ENCODE measurements at places on chromosomes 1 and 21. TPM values are rescaled to one million over a fixed set of nuclear protein-coding genes. Genes with fewer than 3 reads are reported as not detected.

GRCh38 chr1:116877141-116877818, 32.4 kb upstream of the PTGFRN start:
- no peak for DNase-seq

- DNase-seq = no peak
Observed at GRCh38 chr1:30313584-30313983, 409.8 kb downstream of the MATN1 start.

DNA sequence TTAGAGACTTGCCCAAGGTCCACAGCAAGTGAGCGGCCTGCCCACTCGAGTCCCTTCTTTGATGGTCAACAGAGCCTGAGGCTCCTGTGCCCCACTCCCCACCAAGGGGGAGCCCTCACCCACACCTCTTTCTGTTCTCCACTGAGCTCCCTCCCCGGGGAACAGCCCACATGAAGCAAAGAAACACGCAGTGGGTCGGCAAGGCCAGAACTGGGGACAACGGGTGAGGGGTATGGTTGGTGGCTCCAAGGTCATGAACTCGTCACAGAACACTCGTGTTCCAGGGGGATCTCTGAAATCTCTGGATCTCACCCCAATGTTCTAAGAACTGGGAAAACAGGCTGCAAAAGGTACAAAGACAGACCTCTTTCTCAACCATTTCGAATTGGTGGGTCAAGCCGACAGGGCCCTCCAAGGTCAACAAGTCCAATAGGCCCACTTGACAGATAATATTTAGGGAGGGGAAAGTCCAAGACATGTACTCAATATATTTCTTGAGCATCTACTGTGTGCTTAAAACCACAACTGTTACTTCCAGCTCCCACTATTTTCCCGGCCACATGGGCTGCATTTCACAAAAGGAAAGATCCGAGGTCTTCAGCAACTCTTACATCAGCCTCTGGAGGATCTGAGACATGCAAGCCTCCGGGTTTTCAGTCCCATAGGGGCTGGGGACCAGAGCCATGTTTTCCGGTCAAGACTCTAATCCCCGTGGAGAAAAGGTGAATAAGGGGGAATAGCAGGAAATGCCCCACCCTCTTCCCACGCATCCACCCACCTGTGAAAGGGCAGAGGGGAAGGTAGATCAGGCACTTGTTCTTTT, 1.1 kb upstream of the RAP1GAP start:
- DNase-seq = no peak

GRCh38 chr1:192654591-192655251, 18.8 kb downstream of the RGS13 start:
- DNase-seq = no peak

DNA sequence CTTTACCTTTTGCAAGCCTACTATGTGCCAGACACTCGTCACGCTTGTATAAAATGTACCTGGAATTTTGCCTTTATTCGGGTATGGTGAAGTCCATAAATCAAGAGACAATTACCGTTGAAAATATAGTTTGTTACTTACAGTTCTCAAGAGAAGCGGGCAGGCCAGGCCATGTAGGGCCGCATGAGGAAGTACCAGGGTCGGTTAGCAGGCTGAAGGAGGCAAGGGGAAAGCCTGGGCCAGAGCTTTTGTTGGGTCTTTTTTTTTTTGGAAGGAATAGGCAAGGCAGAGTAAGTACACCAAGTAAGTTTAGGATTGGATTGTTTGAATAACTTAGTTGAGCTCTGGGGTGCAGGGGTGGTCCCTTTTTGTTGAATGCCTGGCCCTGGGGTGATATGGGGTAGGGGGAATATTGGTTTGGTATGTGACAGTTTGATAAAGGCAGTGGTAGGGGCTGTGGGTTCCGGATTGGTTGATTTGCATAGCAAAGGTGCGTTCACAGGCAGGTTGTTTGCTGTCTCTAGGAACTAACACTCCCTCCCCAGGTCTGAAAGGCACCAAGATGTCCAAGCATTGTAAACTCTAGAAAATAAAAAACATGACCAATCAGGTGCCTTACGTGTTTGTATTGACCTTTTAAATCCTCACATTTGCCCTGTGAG, 80.7 kb downstream of the KAZN start:
- no peak for DNase-seq

GRCh38 chr1:57889676-57890320, 465.9 kb upstream of the DAB1 start:
- DNase-seq = no peak

DNA sequence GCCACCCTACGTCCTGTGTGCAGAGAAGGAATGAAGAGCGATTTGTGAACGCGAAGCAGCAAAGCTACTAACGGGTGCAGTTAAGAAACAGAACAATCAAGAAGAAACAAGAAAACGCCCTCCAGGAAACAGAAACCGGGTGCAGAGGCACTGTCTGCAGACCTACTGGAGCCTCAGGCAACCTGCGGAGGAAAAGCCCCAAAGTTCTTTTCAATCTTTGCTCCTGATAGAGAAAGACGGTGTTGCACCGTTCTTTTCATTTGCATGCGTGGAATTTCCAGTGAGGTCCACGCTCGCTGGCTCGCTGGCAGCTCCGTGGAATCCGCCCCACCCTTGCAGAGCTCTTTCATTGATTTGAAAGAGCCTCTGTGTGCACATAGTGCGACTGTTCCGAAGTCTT, 37.0 kb upstream of the PDE9A start:
- DNase-seq = no peak

- DNase-seq = no peak
Observed at GRCh38 chr1:192602757-192603156, 27.2 kb downstream of the RGS1 start.

DNA sequence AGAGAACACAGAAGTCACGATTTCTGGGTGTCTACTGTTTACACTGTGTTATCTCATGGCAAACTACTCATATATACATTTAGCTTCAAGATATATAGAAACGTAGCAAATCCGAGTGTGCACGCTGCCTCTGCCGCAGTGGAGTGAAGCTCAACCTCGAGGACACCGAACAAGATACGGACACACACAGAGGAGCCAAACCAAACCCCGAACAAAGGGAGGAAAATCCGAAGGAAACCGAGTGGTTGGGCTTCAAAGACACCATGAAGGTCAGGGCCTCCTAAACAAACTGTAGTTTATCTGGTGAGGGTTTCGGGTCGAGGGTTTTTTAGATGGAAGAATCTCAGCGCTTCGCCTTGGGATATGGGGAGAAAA, 34.5 kb downstream of the SLC45A1 start:
- no peak for DNase-seq

DNA sequence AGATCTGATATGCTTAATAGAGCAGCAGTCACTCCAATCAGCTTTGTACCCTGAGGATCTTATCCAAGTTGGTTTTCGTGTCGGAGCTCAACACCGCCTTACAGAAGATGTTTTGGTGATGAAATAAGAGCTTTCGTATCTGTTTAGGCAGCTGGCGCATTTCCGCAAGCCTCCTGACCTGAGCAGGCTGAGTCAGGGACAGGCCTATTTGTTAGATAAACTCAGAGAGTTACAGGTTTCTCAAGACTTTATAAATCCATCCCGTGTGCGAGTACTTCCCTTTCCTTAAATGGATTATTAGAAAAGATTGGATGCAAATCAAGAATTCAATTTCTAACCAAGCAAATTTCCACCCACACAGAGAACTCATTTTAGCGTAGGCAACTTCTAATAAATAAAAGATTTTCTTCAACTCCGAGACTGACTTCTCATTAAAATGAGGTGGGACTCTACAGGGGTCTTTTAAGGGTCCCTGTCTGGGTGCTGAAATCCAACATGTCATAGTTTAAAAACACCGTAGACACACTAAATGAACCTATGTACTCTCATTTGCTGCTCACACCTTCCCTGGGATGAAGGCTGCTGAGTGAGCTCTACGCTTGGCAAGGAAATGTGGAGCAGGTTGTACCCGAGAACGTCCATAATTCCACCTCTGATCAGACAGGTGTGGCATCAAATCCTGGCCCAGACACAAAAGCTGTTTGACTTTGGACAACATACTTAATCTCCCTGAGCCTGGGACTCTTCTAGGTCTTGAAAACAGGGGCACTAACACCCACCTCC, 106.9 kb upstream of the F3 start:
- DNase-seq = no peak

DNA sequence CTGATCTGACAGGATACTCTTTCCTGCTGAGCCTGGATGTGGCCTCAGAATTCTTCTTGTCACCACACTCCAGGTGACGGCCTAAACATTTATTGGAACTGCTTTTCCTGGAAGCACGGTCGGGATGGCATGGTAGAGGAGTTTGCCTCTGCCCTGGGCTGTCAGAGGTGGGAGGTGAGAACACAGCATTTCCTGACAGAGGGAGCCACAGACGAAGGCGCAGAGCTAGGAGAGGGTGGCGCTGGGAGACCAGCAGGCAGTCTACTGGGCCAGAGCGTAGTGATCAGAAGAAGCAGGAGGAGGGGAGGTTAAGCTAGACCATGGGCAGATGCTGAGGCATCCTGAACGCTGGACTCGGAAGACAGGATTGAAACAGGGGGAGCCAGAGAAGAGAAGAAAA, 153.5 kb upstream of the COA6 start:
- DNase-seq = no peak

- no peak for DNase-seq
Observed at GRCh38 chr1:248800459-248800858, 25.3 kb downstream of the SH3BP5L start.

DNA sequence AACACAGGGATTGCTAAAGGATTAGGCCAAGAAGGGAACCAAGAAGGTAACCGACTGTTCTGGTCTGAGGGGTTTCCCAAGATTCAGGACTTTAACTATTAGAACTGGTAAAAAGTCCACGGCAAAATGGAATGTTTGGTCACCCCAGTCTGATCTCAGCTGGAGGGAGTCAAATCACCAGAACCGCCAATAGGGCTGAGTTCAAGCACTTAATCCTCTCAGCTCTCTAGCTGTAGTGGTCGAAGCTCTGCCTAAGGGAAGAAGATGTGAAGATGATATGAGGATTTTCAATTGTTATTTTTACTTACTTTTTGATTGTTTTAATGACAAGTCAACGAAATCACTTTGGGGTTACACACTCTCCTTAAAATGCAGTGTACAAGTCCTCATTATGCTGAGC, 29.1 kb downstream of the F5 start:
- DNase-seq = no peak

GRCh38 chr1:184362876-184363275, 24.0 kb upstream of the C1orf21 start:
- no peak for DNase-seq

- no peak for DNase-seq
Observed at GRCh38 chr1:246317332-246318035, 189.6 kb downstream of the SMYD3 start.

- DNase-seq = no peak
Observed at GRCh38 chr1:150995460-150995859, 11.2 kb downstream of the MINDY1 start.

DNA sequence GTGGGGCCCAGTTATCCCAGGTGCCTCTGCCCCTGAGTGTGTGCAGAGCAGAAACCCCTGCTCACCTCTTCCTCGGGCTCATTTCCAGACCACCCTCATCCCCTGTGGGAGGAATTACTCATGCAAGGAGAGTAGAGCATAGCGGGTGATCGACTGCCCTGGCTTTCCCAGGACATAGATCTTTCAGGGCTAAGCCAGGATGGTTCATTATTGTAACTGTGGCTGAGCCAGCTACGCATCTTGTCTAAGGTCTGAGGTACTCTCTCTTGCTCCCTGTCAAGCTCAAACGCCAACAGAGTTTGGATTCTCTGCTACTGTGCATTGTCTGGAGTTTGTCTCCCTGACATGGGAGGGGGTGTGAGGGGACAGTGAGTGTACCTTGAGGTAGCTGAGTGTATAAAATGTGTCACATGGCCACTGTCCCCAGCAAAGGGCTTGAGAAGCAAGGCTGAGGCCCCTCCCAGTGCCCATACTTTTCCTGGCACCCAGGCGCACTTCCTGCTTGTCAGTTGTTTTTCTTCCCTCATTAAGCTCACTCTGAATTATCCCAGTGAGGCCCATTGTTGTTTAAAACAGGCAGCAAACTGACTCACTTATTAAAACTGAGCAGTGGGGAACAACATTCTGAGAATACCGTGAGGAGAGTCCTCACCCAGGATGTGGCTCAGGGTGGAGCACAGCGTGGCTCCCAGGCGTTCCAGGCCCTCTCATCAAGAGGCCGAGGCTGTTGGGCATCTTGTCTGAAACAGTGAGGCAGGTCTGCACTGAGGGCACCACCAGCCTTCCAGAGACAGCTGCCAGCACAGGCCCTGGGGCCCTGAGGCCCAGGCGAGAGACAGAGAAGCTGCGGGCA, 92.9 kb downstream of the LAMC2 start:
- DNase-seq = no peak

GRCh38 chr1:7669559-7670311, 101.4 kb upstream of the VAMP3 start:
- DNase-seq = peak; percentile 61

DNA sequence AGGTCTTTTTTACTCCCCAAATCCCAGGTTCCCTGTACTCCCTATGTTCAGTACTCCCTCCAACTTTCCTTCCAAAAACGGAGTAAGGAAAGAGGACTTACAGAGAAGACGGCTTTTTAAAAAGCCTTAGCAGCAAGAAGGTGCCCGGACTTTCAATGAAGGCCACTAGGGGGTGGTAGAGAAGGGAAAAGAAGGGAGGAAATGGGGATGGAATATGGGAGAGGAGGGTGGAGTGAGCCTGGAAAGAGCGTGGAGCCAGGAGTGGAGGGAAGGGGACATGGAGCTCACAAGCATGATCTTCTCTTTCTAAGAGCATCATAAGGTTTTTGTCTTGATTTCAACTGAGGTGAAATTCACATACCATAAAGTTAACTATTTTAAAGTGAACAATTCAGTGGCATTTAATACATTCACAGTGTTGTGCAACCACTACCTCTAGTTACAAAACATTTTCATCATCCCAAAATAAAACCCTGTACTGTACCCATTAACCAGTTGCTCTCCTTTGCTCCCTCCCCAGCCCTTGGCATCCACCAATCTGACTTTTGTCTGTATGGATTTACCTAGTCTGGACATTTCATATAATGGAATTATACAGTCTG, 129.9 kb downstream of the ZNF281 start:
- DNase-seq = peak; percentile 55

GRCh38 chr1:155457266-155457665, 105.3 kb downstream of the ASH1L start:
- no peak for DNase-seq

DNA sequence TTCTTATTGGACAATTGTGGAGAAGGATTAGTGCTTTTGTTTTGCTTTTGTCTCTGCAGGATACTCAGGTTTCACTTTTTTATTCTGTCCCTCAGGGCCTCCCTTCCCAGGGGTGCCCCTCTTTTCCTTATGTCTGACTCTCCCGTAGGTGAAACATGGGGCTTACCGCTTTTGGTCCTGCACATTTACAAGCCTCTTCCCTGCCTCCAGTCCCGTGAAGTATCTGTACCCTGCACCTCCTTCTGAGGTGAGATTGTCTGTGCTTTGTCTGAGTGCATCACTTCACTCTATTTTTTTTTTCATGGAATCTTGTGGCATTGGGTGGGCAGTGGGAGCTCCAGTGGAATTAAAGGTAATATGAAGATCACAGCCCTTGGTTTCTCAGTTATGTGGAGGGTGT, 758.1 kb upstream of the TPTE start:
- DNase-seq = no peak

- no peak for DNase-seq
Observed at GRCh38 chr1:116472431-116472961, 98.3 kb downstream of the CD58 start.

GRCh38 chr1:26811708-26812107, 14.8 kb upstream of the ZDHHC18 start:
- DNase-seq = no peak

Gene KMO
- 0.36 TPM for polyA plus RNA-seq

Gene BATF3
- 7.0 TPM for polyA plus RNA-seq

Gene CCDC185
- polyA plus RNA-seq = not detected

Gene OR14C36
- polyA plus RNA-seq = not detected

Gene S100A9
- polyA plus RNA-seq = 3.1 TPM

Gene HCRTR1
- polyA plus RNA-seq = not detected

Gene ISG15
- polyA plus RNA-seq = 11.2 TPM
